DMS79 treated with DMSO at 0.1 percent for 48 hours (cell line): ENCODE measurements at places on chromosomes 2 and 18.

DNA sequence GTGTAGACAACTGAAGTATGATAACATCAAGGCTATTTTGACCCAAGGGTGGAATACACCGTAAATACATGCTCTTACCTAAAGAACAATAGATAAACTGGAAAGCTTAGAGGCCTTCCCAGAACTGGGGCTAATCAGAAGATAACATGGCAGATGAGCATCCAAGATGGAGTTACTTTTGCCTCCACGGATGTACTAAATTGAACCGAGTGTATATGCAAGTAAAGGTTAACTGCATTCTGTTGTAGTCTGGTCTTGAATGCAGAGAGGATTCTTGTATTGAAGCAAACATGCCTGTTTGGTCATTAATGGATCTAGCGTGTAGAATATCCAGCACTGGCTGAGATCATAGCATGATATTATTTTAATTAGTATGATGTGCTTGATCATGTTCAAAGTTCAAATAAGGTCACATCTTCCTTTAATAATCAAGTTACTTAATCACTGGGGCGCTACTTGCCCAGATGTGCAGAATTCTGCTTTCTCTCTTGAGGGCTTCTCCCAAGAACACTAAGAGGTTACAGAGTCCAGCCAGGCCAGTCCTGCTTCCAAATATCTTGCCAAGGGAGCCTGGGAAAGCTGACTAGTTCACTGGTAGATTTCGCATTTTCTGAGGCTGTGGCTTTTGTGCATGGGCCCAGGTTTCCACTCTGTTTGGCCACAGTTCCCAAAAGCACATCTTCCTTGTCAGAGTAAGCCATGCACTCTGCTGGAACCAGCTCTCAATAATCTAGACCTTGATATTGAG, 37.5 kb upstream of the ACSL3 start:
- no peak for DNase-seq

DNA sequence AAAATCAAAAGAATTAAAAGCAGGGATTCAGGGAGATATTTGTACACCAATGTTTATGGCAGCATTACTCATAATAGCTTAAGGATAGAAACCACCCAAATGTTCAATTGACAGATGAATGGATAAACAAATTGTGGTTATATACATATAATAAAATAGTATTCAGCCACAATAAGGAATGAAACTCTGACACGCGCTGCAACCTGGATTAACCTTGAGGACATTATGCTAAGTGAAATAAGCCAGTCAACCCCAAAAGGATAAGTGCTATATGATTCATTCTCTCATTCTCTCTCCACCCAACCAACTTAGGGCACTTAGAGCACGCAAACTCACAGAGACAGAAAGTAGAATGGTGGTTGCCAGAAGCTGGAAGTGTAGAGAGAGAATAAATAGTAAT, 216.8 kb upstream of the SLC14A2 start:
- no peak for DNase-seq

DNA sequence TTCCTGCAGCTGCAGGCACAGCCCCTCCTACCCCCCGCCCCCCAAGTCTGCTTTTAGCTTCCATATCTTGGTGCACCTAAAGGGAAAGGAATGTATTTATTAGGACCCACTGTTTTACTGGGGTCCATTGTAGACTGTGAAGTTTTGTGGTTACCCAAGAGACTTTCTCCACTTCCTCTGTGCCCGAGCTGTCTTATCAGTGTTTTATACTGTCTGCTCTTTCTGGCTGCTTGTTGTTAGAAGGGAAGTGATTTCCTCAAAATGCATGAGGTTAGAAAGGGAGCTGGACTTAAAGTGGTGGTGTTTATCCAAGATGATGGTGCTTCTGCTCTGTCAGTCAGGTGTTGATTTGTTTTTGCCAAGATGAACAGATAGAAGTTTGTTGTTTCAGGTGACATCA, 85.0 kb downstream of the PTH2R start:
- no peak for DNase-seq

DNA sequence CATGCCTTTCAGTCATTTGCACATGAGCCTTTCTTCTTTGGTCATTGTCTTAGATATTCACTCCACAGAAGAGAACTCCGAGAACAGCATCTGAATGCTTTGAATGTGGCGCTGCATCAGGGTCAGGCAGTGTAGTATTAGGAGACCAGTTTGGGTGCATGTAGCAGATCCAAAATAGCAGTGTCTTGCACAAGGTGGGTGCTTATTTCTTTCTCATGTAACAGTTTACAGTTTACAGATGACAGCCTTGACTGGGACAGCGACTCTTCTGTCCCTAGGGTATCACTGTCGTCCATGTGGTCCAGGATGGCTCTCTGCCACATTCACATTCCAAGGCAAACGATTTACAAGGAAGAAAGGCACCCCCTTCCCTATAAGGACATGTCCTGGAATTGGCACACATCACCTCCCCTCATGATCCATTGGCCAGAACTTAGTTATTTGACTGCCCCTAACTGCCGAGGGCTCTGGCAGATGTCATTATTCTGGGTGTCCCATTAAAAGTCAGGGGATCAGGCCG, 101.0 kb downstream of the STPG4 start:
- DNase-seq: no peak

DNA sequence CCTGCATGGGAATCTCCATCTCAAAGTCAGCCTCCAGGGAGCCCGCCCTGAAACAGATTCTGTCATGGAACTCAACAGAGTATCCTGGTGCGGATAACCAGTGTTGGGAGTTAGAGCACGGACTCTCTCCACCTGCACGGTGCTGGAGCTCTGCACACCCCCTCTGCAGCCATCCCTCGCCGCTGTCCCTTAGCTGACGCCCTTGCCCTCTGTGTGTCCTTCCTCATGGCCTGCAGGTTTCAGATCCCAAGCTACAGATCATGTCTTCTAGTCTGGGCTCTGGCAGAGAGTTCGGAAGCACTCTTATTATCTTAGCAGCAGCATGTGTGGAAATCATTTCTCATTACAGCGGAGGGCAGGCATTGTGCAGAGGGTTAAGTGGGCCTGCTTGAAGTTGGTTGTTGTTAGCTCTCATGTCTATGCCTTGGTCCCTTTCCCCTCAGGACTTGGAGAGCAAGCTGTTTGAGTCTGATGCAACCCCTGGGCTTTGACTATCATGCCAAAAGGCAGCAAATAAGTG, 26.0 kb downstream of the TMEM127 start:
- peak; percentile 41 for DNase-seq

GRCh38 chr2:151523850-151524249, 114.1 kb downstream of the RIF1 start:
- no peak for DNase-seq

GRCh38 chr2:129975016-129975774, 4.3 kb upstream of the RAB6C start:
- no peak for DNase-seq

GRCh38 chr18:72342933-72343332, 201.2 kb downstream of the CBLN2 start:
- DNase-seq: no peak

- no peak for DNase-seq
These were observed 71.9 kb downstream of the CERS6 start for GRCh38 chr2:168528016-168528415.

DNA sequence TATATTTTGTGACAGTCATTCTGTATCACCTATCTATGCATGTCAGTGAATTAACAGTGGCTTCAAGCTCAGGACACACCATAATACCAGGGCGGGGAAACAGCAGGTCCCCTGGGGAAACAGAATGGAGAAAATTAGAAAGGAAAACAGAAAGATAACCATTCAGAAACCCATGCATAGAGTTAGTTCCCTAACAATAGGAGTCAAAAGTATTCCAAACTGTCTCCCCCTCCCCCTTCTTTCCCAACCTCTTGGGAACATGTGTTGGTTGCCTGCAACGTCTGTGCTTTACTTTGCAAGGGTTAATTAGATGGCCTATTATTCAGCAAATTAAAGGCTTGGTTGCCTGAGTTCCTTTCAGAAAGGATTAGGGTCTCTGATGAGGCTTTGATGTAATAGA, 176.4 kb downstream of the MYO3B start:
- no peak for DNase-seq

GRCh38 chr2:101748000-101748399, 50.5 kb downstream of the MAP4K4 start:
- DNase-seq: no peak

DNA sequence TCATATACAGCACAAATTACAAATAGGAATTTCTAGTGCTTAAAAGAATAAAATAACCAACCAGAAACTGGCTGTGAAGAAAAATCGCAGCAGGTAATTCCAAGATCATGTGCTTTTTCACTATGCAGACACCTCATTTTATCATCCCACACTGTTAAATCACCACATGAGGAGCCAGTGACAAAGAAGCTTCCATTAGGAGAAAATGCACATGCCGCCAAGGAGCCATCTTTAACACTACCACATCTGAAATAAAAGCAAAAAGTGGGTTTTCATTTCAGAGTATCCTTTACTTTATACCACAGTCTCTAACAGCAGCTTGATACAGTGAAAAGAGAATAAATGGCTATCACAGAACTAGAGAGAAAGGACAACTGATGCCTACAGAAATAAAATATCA, 6.8 kb downstream of the WDSUB1 start:
- DNase-seq: no peak

DNA sequence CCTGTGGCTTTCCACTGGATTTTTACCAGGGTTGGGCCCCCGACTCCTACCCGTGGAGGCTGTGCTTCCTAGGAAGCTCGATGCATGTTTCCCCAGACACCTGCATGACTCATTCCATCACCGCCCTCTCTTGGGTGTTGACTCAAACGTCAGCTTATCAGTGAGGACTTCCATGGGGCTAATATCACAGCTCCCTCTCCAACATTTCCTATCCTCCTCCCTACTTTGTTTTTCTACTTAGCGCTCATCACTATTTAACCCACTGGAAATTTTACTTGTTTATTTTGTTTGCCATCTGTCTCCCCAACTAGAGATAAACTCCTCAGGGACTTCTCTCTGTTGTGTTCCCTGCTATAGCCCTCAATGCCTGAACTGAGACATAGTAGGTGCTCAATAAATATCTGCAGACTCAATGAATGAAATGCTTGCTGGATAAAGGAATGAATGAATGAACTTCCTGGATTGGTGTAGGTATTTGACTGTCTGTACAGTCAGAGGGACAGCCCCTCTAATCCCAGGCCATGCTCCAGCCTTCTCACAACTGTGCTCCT, 89.7 kb upstream of the MSH2 start:
- DNase-seq: no peak

DNA sequence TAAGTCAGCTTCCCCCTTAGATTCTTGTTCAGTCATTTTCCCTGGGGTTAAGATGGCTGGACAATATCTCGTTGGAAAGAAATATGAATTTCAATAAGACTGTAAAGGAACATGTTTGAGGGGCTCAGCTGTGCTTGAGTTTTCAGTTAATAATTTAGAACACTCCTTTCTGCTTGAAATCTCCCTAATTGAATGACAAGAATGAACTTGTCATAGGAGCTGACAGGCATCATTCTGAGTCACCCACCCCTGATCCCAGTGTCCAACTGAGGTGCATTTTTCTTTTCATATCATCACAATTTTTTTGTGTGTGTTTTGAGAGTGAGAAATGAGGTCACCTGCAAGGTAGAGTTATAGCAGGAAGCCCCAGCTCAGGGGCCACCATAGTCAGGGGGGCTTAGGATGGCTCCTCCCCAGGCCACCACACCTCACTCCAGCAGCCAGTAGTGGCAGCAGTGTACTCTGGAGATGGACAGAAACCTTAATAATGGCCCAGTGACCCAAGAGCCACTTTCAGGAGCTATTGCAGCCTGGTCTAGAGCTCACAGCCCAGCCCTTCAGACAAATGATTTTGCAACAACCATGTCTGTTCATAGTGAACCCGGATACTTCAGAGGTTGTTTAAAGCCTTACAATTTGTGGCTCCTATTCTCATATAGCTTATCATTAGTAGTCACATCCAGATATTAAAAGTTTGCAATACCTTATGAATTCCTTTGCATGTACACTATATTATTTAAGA, 174.5 kb downstream of the MAIP1 start:
- DNase-seq: peak; percentile 71

DNA sequence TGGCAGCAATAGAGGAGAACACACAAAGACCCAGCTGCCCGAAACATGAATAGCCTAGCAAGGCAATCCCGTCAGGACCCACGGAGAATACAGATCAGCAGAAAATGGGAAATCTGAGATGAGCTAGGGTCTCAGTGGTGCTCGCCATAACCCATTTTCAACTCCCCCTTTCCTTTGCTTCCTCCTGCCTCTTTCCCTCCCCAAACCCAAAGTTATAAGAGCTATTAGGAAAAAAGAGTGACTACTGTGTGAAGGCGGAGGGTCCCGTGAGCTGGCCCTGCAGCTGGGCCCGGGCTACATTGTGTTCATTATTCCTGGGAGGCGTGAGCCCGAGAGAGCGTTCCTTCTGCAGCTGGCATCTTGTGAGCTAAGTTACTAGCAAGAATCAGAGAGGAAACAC, 118.4 kb downstream of the PID1 start:
- no peak for DNase-seq

- DNase-seq: no peak
These were observed 60.1 kb downstream of the LIMS1 start for GRCh38 chr2:108594132-108594981.

- no peak for DNase-seq
These were observed 98.6 kb downstream of the LNPK start for GRCh38 chr2:175903384-175903936.

- peak; percentile 58 for DNase-seq
These were observed 48.0 kb upstream of the ATP6V1B1 start for GRCh38 chr2:70887550-70888246.

DNA sequence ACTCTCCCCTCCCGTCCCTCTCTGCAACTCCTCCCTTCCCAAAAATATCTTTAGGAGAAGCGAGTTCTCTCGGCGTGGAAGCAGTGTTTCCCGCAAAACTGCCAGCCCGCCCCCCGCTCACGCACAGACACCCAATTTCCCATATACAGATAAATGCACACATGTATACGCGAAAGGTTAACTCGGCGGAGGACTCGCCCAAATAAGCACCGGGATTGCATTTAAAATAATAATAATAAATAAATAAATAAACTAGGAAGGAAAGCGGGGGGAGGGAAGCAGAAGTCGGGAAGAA, 70.0 kb upstream of the PSMD14 start:
- no peak for DNase-seq

GRCh38 chr2:42138163-42139015, 30.8 kb upstream of the EML4 start:
- peak; percentile 95 for DNase-seq

- DNase-seq: no peak
These were observed 79.1 kb upstream of the DLX2 start for GRCh38 chr2:172181840-172182239.

DNA sequence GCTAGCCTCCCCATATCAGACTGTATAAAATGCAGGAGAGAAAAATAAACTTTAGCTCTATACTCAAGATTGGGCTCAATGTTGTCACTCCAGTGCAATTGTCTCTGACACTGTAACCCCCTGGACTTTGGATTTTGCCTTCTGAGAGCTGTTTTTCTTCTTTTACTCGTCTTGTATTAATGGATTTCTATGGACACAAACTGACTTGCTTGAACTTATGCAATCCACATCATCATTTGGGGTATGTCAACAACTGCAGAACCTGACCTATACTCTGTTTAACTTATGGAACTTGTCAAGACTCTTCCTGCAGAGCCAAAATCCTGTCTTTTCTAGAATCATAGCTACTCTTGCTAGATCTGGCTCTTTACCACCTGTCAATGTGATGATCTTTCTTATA, 257.8 kb upstream of the DCC start:
- DNase-seq: no peak
